Stimulated activated CD4-positive, alpha-beta T cell treated with anti-CD3 and anti-CD28 coated beads, Interleukin-1b, Interleukin-23, amount 100 ng/mL, for 24 hours (primary cell): ENCODE measurements at places on chromosomes 7 and 10.

GRCh38 chr10:30840395-30841050 is 191.1 kb downstream of the ZNF438 start:
- no peak for DNase-seq

DNA sequence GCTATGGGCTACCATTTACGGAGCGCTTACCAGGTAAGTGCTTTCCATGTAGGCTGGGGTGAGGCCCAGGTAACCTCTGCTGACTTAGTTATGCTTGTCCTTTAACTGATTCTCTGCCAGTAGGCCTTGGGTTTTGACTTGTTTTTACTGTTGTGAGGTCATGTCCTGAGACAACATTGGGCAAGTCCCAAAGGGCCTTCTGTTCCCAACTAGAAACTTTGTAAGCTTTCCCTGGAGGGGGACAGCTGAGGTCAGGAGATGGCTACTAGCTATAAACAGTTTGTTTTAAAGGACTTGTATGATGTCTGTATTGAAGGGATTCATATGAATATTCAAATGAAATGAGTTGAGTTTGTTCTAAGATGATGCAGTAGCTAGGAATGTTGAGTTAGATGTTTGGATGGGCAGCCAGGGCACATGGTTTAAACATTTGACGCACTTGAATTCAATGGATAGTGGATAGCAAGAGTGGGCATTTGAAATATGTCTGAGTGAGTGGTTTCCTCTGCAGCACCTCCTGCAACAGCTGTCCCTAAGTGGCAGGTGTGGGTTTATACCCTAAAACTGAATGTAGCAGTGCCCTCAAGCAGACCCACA is 10.0 kb upstream of the SGPL1 start:
- no peak for DNase-seq

DNA sequence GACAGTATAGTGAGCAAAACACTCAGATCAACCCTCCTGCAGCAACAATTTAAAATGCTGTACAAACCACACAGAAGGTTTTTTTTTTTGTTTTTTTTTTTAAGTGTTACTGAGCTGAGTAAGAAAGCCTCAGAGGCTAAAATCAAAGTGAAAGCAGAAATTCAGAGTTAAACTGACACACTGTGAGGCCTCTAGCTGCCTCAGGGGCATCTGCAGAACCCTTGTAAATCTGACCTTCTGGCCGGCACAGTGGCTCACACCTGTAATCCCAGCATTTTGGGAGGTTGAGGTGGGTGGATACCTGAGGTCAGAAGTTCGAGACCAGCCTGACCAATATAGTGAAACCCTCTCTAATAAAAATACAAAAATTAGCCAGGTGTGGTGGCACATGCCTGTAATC is 7.4 kb upstream of the GNA12 start:
- DNase-seq = no peak

DNA sequence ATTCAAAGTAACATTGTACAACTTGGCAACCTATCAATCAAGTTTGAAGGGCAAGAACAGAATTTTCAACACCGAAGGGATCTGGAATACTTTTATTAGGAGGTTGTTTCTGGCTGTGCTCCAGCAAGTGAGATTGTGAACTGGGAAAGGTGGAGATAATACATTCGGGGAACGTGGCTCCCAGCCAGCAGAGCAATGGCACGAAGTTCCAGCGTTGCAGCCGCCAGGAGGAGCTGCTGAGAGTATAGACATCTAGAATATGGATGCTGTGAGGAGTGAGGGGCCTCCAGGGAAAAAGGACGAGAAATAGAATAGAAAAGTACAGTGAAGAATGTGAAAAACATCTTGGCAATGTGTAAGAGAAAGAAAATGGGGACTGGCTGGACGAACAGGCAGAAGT is 69.5 kb downstream of the TCERG1L start:
- no peak for DNase-seq

GRCh38 chr10:51892965-51893658 is 193.7 kb upstream of the CSTF2T start:
- no peak for DNase-seq

DNA sequence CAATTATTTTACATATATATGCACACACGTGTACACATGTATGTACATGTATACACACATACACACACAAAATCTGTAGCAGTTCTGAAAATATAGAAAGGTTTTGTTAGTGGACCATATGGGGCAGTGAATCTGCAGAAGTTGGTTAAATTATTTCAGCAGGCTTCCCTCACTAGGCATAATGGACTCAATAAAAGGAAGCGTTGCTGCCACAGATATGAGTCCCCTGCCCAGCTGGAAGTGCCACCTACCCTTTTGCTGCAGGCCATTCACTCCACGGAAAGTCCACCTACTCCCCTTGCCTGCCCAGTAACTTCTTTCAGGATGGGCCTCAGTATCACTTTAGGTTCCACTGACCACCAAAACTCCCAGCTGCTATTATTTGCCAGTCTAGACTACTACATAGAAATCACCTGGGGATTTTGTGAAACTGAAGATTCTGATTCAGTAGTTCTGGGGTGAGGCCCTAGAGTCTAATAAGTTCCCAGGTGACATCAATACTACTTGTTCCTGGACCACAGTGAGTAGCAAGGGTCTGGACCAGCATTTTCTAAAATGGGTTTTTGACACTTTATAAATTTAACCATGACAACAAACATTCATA is 29.3 kb upstream of the CROT start:
- DNase-seq = no peak

- DNase-seq = no peak
Measured at GRCh38 chr10:43336641-43337318, 34.7 kb upstream of the FXYD4 start.

DNA sequence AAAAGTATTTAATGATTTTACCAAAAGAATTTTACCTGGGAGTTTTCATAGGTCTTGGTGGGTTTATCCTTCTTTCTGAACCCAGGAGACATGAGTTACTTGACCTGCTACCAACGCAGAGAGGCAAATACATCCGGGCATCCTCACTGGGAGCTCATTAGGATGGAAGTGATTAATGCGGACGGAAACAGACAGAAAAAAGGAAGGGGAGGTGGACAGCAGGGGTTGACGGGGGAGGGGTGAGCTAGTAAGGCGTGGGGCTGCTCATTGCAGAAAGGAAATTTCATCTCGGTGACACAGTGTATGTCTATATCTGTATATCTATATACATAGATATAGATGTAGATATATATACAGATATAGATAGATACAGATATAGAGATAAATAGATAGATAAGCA is 408.2 kb upstream of the ADARB2 start:
- DNase-seq = no peak

- DNase-seq = no peak
Measured at GRCh38 chr7:101951757-101952156, 134.3 kb downstream of the CUX1 start.

GRCh38 chr7:101631224-101631714 is 2.2 kb upstream of the MYL10 start:
- no peak for DNase-seq

GRCh38 chr7:38189231-38189938 is 11.3 kb downstream of the STARD3NL start:
- DNase-seq = no peak

- no peak for DNase-seq
Measured at GRCh38 chr10:102704915-102705314, 9.3 kb downstream of the ARL3 start.

DNA sequence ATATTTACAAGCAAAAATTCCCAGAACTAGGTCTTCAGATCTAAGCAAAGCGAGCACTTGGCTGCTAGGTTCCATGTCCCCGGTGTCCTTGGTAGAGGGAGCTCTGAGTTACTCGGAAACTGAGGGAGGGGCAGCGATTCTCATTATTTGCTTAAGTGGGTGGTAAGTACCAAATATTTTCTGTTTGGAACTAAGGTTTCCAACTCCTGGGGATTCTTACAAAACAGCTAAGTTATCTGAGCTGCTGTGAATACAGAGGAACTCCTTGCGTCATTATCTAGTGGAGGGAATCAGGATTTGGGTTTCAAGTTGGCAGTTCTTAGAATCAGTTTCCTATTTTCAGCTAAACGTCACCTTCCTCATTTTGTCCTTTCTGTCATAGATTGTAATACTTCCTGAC is 76.8 kb upstream of the IKZF1 start:
- no peak for DNase-seq

GRCh38 chr10:29957907-29958331 is 101.5 kb downstream of the JCAD start:
- no peak for DNase-seq

DNA sequence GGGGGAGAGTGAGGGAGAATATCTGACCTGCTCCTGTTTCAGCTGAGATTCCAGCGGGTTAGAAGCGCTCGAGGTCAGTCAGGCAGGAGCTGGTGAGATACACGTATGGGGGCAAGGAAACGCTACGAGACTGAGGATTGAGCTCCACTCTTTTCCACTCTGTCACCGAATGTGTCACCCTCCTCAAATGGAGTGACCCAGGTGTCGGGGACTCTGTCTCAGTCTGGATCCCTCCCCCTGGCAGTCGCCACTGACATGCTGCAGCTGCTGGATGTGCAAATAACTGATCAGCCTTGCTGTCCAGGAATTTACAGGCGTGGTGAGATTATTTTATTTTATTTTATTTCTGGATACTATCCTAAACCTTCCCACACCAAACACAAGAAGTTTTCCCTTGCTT is 100.9 kb upstream of the DPP6 start:
- no peak for DNase-seq
